ENCODE measurements at places on chromosomes 12 and 14. TPM values are rescaled to one million over a fixed set of nuclear protein-coding genes. Genes with fewer than 3 reads are reported as not detected.

- DNase-seq, result no peak
Observed at GRCh38 chr12:10372559-10372958, 17.3 kb downstream of the KLRK1 start.

GRCh38 chr14:96221109-96221650 lies 16.5 kb downstream of the BDKRB2 start:
- DNase-seq, result no peak

The CELA1 gene
- not detected for total RNA-seq

GRCh38 chr12:120758798-120759590 lies 33.4 kb downstream of the ACADS start:
- DNase-seq, result no peak

GRCh38 chr12:69189378-69189978 lies 49.9 kb upstream of the CPSF6 start:
- no peak for DNase-seq

GRCh38 chr12:51630986-51631385 lies 40.0 kb downstream of the SCN8A start:
- DNase-seq, result no peak

DNA sequence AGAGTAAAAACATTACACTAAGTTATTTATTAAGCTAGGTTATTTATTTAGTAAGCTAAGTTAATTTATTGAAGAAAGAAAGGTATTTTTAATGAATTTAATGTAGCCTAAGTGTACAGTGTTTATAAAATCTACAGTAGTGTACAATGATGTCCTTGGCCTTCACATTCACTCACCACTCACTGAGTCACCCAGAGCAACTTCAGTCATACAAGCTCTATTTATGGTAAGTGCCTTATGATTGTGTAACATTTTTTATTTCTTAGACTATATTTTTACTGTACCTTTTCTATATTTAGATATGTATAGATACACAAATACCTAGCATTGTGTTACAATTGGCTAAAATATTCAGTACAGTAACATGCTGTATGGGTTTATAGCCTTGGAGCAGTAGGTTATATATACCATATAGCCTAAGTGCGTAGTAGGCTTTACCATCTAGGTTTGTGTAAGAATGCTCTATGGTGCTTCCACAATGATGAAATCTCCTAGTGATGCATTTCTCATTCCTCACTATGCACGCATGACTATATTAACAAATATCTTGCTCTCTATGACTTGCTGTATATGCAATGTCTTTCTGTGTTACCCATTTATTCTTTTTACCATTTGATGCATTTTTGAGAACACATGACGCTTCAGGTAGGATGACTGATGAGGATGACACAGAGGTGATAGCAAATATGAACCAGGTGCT lies 309.6 kb upstream of the ATXN7L3B start:
- DNase-seq, result no peak

GRCh38 chr12:93639406-93639805 lies 37.8 kb upstream of the CRADD start:
- no peak for DNase-seq

GRCh38 chr14:91283666-91284065 lies 39.2 kb upstream of the GPR68 start:
- no peak for DNase-seq

The KLRC2 gene
- not detected for total RNA-seq

The TGM1 gene
- 1.7 TPM for total RNA-seq

- no peak for DNase-seq
Observed at GRCh38 chr12:18864900-18865561, 127.1 kb downstream of the CAPZA3 start.

The IAPP gene
- total RNA-seq, result not detected

DNA sequence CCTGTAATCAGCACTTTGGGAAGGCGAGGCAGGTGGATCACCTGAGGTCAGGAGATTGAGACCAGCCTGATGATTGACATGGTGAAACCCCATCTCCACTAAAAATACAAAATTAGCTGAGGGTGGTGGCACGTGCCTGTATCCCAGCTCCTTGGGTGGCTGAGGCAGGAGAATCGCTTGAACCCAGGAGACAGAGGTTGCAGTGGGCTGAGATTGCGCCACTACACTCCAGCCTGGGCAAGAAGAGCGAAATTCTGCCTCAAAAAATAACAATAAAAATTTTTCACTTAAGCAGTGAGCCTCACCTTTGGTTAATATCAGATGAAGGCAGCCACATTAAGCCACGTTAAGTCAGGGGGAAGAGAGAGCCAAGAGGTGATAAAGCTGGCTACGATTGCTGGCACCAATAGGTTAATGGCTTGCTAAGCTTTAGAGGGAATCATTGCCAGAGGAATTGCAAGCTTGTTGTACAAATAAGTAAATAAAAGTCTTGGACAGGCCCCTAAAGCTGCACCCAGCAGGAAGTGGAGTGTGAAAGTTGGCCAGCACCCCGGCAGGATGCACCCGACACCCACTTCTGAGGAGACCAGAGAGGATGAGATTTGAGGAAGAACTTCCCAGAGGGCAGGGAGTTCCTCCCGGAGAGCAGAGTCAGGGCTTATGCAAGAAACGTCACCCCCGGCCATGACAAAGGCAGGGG lies 41.3 kb upstream of the TESC start:
- DNase-seq, result no peak

All from ascending aorta (tissue), 2 donors.